ENCODE measurements at places on chromosomes 3 and 15.
A peak's percentile ranks its signal among the peaks of the same experiment; 100 is the strongest.

DNA sequence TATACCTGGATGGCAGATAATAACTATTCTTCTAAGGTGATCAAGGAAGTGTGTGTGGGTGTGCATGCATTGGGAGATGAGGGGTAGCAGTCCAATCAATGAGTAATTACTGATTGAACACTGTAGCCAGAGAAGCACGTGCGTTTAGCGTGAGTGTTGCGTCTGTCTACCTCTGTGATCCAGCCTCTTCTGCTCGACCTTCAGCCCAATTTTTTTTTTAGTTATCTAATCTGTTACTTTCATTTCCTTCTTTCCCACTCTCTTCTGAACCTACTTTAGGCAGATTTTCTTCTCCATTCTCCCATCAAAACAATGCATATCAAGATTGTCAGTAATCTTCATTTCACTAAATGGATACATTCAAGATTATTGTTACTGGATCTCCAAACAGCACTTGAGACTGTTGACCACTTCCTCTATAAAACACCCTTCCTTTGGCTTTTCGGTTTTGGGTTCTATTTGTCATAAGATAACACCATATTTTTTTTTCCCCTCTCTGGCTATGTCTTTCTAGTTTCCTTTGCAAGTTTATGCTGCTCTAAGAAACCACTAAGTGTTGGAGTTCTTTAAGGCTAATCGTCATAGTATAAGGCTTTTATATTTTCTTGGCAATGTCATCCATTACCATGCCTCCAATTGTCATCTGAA is 41.0 kb downstream of the MCTP2 start:
- DNase-seq, result no peak

GRCh38 chr3:110623571-110623970 is 448.0 kb upstream of the NECTIN3 start:
- no peak for DNase-seq

DNA sequence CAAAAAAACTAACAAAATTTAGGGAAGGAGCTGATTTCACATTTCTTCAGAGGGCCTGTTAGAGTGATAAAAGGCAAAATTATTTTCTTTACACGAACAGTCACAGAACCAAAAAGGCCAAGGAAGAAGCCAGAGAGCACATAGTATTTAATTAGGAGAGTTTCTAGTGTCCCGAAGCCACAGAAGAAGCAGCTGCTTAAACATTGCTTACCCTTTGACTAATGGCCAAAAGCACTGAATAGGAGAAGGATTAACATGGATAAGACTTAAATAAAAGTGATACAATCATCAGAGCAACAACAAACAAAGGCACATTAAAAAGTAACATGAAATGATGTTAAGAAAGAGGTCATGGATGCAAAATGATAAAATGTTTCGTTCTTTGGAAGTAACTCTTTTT is 98.6 kb downstream of the CHL1 start:
- no peak for DNase-seq

DNA sequence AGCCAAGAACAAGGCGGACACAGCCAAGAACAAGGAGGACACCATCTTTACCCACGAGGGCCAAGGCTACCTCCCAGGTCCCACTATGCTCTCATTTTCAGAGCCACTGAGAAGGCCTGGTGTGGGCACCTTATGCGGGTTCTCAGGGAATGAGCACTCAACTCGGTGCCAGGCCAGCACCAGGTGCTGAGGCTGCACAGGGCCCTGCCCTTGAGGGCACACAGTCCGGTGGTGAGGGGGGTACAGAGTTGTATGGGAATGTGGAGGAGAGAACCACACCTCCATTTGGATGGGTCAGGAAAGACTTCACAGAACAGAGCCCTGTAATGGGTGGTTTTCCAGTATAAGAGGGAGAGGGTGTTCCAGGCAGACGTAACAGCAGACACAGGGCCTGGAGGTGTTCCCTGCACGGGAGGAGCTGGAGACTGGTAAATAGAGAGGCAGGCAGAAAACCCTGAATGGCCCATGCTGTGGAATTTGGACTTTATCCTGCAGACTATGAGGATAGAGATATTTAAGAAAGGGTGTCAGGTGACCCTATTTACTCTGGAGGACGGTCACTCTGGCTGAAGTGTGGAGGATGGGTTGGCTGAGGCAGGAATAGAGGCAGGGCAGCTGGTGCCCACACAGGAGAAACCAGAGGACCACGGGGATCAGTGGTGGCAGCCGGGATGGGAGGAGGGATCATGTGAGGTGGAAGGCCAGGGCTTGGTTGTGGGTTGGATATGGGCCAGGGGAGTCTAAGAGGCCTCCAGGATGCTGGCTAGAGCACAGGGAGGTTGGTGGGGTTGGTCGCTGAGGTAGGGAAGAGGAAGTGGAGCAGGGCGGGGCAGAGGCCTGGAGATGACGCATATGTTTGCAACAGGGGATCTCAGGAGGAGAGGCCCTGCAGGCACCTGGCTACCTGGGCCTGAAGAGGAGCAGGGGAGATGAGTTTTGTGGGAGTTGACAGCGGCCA is 34.6 kb downstream of the CRABP1 start:
- DNase-seq, result no peak

- no peak for DNase-seq
These were observed 128.7 kb upstream of the WNT5A start for GRCh38 chr3:55615694-55616295.

- DNase-seq, result no peak
These were observed 19.1 kb upstream of the RAP2B start for GRCh38 chr3:153142961-153143360.

DNA sequence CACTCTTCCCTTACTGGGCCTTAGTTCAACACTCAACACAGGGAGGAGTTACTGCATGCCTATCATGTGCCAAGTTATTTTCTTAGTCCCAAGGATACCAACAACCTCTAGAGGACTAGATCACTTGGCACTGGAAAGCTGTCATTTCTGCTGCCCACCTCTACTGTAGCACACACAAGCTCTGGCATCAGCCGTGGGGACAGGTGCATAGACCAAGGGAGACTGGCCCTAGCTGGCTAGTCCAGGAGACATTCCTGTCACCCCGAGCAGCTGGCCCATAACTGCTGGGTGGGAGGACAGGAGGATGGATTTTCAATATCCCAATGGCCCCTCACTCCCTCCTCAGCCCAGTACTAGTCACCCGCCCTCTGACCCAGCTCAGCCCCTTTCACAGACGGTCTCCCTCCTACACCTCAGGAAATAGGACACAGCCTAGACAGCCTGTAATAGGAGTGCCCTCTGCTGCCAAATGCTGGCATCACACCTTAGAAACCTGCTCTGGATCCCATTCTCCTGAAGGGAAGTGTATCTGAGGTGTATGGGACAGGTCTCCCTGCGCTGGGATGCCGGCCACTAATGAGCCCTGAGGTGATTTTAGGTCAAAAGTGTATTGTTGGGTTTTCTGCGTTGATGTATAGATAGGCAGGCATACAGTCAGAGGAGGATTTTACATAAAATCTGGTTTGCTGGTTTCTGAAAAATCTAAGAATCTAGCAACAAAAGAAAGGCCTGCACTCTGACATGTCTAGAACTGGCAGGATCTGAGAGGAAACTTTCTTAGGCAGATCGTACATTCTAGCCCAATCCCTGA is 3.4 kb upstream of the DZIP1L start:
- peak; percentile 38 for DNase-seq

GRCh38 chr3:178629430-178630178 is 93.4 kb downstream of the KCNMB2 start:
- DNase-seq, result no peak

DNA sequence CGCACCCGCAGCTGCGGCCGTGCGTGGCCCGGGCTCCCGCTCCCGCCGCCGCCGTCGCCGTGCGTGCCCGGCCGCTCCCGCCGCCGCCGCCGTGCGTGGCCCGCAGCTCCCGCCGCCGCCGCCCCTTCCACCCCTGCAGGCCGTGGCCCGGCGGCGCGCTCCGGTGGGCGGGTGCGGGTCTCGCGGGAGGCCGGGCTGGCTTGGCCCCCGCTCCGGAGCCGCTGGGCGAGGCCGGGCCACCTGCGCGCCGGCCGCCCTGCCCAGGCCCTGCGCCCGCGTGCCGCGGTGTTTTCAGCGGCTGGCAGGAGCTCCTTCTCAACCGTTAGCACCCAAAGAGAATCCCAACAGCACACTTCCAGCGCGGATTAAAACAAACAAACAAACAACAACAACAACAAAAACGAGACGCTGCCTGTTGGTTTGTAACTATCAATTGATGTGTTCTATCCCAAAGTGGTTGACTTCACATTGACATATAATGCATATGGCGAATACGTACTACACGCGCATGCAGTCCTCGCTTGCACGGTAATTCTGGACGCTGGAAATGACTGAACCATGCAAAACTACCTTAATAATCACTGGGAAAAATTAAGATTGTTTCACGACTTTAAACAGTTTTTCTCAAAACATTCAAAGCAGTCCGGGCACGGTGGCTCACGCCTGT is 113.7 kb upstream of the GOLGA8J start:
- no peak for DNase-seq

DNA sequence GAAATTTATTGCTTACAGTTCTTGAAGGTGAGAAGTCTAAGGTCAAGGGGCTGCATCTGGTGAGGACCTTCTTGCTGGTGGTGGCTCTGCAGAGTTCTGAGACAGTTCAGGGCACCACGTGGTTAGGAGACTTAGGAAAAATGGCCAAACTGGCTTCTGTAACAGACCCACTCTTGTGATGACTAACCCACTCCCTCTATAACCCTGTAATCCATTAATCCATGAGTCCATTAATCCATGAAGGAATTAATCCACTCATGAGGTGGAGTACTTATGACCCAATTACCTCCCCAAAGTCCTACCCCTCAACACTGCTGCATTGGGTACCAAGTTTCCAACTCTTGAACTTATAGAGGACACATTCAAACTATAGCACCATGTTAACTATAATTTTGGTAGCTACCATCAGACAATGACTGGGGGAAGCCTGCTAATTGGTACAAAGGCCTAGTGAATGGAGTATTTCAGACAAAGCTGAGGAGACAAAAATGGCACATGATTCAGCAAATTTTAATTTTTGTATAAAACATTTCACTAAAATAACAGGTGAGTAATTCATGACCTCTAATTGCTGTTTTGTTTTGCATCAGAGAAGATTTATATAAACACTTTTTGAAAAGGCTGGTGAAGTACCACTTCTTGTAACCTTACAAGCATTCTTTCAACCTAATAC is 374.1 kb upstream of the TBL1XR1 start:
- DNase-seq, result no peak

DNA sequence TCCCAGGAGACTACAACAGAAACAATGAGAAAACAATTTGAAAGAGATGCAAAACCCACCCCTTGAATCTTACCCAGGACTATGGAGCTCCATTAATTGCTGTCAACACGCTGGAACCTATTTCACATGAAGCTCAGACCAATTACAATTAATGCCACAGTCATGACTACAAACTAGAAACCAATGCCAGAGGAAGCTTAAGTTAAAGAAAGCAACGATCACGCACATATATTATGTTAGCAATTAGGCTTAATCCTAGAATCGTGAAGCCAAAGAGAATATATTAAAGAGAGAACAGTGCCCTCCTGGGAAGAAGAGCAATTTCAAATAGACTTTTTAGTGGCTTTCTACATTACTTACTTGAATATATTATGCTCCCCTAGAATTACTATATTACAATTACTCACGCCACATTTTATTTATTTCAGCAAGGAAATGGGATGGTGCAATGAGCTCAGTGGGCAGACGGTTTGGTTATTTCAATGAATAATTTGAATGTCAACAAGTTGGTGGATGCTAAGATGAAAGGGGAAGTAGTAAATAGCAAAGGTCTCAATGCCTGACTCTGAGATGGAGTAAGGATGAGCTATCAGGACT is 125.5 kb downstream of the GREM1 start:
- DNase-seq, result no peak

DNA sequence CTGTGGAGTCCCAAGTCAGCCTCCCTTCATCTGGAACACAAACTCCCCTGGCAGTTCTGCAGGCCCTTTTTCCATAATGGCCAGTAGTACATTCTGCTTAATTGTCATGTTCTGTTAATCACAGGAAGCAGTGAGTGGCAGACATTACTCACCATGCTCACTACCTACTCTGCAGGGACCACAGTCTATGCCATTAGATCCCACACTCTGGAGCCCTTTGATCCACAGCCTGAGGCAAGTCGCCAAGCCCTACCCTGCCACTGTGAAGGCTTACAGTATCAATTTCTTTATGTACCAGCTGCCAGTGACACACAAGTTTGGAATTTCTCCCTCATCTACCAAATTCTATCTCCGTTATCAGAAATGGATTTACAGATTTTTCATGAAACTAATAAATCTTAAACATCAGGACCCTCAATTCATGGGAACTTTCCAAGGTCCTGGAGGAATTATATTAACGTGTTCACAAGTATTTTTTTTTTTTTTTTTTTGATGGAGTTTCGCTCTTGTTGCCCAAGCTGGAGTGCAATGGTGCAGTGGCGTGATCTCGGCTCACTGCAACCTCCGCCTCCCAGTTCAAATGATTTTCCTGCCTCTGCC is 20.6 kb upstream of the WWTR1 start:
- DNase-seq, result no peak

Data from stimulated activated CD4-positive, alpha-beta T cell treated with anti-CD3 and anti-CD28 coated beads, Interleukin-15, amount 100 ng/mL, for 1 hour (primary cell).